T-helper 17 cell (primary cell): ENCODE measurements at places on chromosomes 6 and 20. TPM values are rescaled to one million over a fixed set of nuclear protein-coding genes. Genes with fewer than 3 reads are reported as not detected.

- DNase-seq: no peak
These were observed 5.2 kb downstream of the STK38 start for GRCh38 chr6:36542041-36542440.

DNA sequence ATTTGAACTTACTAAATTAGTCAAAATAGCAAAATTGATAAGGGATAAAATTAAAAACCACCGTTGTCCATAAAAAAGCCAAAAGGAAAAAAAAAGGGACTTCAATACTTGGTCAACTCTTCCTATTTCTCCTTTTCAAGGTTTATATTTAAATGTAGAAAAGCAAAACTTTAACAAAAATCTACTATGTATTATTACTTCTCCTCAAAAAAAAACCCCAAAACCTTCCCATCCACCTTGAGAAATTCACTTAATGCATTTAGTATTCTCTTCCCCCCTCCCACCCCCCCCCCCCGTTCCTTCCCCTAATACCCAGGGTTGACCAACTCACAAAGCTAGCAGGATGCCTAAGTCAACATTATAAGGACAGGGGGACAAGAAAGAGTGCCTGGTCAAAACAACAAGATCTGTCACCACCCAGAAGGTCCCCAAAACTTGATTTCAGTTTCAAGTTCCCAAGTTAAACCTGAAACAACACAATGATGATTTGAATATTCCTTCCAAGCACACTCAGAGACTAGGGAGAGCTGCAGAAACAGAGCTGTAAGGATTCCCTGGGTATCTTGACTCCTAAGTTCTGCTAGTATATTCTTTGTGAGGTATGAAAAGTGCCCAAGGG is 14.6 kb downstream of the GMDS start:
- no peak for DNase-seq

GRCh38 chr6:34511214-34511914 is 44.8 kb downstream of the SPDEF start:
- DNase-seq: no peak

DNA sequence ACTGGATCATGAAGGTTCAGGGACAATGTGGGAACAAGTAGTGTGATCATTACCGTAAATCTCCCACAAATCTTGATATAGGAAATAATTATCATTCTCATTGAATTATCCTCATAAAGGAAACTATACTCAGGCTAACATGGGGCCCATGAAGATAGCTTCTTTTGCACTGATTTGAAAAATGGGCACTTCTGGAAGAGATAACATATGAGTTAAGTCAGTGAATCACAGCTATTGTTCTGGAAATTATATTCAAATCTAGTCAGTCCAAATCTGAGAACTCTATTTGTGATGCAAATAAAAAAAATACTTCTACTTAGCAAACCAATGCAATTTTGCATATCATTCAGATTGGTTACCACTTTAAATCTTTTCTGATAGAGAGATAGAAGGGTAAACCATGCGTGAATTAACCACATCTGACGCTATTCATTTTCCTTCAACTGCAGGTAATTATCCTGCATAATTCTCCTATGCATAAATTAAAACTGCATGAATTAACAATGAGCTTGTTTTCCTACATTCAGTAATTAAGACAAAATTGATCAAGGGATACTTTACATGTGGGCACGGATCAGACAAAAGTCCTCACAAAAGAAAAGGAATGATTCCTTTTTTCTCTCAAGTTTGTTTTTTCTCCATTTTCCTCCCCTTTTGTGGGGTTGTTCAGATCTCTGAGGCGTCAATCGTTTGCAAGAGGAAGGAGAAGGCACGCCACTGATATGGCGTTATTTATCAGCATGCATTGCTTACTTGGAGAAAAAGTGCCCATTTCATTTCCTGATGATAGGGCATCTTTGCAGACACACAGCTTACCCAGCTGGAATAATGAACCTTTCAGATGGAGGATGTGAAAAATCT is 36.4 kb downstream of the RIPOR2 start:
- no peak for DNase-seq

Gene ETV7
- total RNA-seq: 0.37 TPM

Gene HLA-DRB5
- total RNA-seq: 2.8 TPM

Gene NRSN1
- not detected for total RNA-seq

Gene BCAS4
- total RNA-seq: 8.5 TPM

Gene SCUBE3
- not detected for total RNA-seq

Gene LHFPL5
- total RNA-seq: not detected

- DNase-seq: no peak
These were observed 123.0 kb downstream of the FARS2 start for GRCh38 chr6:5384276-5384675.

Gene HUS1B
- total RNA-seq: 1.9 TPM

DNA sequence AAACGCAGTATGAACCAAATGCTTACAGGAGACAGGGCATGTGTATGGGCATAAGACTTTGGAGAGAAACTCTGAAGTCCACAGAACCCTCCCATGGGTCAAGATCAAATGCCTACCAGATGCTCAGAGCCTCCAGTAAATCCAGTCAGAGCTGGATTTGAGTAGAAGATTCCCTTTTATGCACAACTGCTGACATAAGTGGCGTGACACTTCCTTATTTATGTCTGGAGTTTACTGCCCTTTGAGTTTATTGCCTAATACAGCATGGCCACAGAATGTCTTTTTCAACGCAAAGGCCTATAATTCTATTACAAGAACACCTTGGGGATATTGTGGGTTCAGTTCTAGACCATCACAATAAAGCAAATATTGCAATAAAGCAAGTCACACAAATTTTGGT is 220.0 kb upstream of the FOXQ1 start:
- no peak for DNase-seq

Gene GNAS-AS1
- total RNA-seq: not detected
